Right renal cortex interstitium (tissue), 3 donors: ENCODE measurements at places on chromosomes 12 and 14. TPM values are rescaled to one million over a fixed set of nuclear protein-coding genes. Genes with fewer than 3 reads are reported as not detected.

GRCh38 chr14:26204728-26205479, 392.9 kb downstream of the NOVA1 start:
- DNase-seq, result peak; percentile 15

- no peak for DNase-seq
These were observed 17.6 kb upstream of the FAM222A start for GRCh38 chr12:109695961-109696461.

- no peak for DNase-seq
These were observed 1.8 kb downstream of the SH2B3 start for GRCh38 chr12:111407377-111408115.

GRCh38 chr12:110077800-110078199, 29.5 kb upstream of the C12orf76 start:
- no peak for DNase-seq

DNA sequence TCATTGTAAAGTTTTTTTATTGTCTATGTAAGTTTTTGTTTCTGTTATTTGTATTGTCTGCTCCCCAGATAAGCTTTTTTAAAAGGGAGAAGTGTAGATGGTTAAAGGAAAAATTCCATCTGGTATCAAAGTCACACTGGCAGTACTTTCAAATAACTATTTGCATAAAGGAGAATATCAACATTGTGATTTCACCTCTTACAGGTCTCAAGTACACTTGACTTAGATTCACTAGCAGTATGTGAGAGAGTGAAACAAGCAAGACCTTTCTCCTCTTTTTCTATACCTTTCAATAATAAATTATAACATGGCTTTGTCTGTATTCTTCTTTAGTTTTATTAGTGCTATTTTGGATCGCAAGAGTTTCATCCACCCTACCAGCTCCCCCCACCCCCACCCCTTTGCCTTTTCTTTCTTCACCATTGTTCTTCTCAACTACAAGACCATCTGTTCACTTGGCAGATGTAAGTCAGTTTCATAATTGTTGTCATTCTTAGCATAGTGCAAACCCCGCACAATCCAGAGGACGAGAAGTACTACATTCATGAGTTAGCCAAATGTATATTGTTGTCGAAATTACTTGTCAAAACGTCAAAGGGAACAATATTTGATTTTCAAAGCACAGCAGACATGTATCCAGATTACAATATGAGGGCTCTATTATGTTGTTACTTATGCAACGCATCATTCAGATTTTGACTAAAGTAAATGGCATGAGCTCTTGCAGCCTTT, 602.7 kb upstream of the FLRT2 start:
- no peak for DNase-seq

Gene CRIP1
- polyA plus RNA-seq, result 32.5 TPM

Gene KLRB1
- 6.2 TPM for polyA plus RNA-seq
